ENCODE measurements at places on chromosomes 4 and X.

- peaks cover 3% of the 10 kb centered on the region for H3K27me3 ChIP-seq
- H3K27ac ChIP-seq = no peak overlapping the region
- peaks cover 12% of the 10 kb centered on the region for H3K4me1 ChIP-seq
- H3K36me3 ChIP-seq = no peaks in the 10 kb centered on the region
These were observed 4.8 kb downstream of the SLC49A3 start for GRCh38 chr4:683982-684622.

DNA sequence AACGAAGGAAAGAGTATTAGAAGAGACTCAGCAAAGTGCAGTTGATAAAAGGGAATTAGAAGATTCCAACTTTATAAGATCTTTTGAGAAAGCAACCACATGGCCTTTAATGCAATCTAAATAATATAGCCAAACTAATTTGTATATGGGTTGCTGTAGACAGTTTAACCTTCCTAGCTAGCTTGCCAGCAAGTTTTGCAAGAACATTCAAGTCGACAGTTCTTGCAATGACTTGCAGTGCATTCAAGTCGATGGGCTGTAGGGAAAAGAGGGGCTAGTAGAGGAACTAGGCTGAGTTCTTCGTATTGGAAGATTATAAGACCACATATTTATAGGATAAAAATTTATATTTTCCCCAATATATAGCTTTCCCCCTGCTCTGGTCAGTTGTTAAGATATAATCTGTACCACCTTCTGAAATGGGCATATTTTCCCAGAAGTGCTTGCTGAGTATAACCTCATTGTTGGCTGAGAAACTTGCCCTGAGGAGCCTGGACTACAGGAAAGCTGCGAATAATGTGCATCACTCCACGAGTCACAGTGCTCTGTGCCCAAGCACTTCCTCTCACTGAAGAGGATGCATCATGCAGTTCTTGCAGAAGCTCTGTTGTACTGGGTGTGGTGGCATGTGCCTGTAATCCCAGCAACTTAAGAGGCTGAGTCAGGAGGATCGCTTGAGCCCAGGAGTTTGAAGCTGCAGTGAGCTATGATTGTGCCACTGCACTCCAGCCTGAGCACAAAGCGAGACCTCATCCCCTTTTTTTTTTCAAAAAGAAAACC lies 56.7 kb downstream of the DOCK11 start:
- no peaks in the 10 kb centered on the region for H3K4me1 ChIP-seq
- no peak overlapping the region for H3K4me3 ChIP-seq
- H3K36me3 ChIP-seq = peaks cover 68% of the 10 kb centered on the region

GRCh38 chrX:16138108-16138427 lies 14.7 kb downstream of the GRPR start:
- H3K36me3 ChIP-seq = no peaks in the 10 kb centered on the region
- no peaks in the 10 kb centered on the region for H3K27me3 ChIP-seq

GRCh38 chrX:119638725-119639471 lies 32.7 kb upstream of the NKRF start:
- DNase-seq = no peak
- peaks cover 79% of the 10 kb centered on the region for H3K36me3 ChIP-seq
- peak overlapping the region; percentile 93 for H3K27ac ChIP-seq

Data from activated B cell treated with CpG ODN at 0.5 μM for 24 hours (primary cell).